ENCODE measurements at places on chromosomes 1 and 21.

DNA sequence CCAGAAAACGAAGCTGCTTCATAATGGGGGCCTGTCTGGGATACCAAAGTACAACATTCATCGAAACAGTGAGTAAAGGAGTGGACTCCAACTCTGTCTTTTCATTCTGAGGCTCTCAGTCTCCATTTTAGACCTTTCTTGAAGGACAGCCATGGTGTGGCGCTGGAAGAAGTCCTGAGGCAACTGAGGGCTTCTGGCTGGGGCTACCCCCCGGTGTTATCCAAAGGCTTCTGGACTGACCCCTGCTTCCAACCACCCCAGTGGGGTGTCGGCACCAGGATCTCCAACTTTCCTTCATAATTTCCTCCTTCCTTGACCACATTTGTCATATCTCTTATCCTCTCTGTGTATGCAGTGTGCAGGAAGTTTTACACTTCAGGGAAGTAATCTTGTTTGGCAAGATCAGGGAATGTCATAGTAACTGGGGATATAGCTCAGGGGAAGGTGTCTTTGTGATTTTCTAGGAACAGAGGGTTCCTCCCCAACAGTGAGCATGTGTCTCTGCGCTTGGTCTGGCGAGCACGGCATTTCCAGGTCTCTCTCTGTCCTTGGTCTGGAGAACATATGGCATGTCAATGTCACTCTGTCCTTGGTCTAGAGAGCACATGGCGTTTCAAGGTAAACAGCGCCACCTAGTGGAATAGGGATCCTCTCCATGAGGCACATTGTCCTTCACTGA is 19.4 kb upstream of the BSDC1 start:
- peak; percentile 36 for DNase-seq

DNA sequence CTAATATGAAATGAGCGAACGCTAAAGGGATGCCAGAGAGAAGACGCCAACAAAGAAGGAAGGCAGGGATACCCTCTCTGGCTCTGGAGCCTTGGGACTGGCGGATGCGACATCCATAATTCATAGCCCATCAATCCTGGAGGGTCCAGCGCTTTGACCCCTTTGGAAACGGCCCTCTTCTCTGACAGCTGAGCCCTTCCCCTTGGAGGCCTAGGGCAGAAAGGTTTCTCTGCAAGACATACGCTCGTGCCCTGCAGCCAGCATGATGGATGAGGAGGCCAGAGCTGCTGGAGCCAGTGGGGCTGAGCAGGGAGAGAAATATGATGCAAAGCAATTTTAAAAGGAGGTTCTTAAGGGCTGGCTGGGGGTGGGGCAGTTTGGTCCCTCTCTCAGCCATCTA is 22.2 kb downstream of the OPTC start:
- DNase-seq = no peak

- DNase-seq = no peak
These were observed 109.9 kb downstream of the EDEM3 start for GRCh38 chr1:184644771-184645170.

- no peak for DNase-seq
These were observed 20.7 kb upstream of the DNASE2B start for GRCh38 chr1:84377480-84378095.

GRCh38 chr21:36860736-36861594 is 105.5 kb downstream of the HLCS start:
- no peak for DNase-seq

- no peak for DNase-seq
These were observed 130.4 kb downstream of the LHX4 start for GRCh38 chr1:180360333-180361075.

GRCh38 chr1:151774256-151774922 is 11.1 kb upstream of the MRPL9 start:
- no peak for DNase-seq

DNA sequence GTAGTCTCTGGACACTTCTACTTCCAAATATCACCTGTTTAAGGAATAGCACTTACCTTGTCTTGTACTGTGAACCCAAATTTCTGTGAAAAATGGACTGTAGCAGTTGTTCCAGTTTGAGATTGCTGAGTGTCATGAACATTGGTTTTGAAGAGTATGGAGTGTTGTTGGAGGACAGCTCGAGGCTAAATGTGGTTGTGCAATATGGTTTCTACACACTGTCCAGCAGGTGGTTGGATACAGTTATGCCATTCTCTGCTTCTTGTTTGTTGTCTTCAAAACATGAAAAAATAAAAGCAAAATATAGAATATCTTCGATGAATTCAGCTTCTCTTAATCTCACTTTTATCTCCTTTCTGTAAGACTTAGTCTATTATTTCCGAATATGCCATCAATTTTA is 67.1 kb downstream of the DDR2 start:
- DNase-seq = no peak

GRCh38 chr1:64537942-64538341 is 68.0 kb downstream of the CACHD1 start:
- DNase-seq = no peak

- DNase-seq = no peak
These were observed 238.1 kb downstream of the LRRC40 start for GRCh38 chr1:69967245-69967766.

DNA sequence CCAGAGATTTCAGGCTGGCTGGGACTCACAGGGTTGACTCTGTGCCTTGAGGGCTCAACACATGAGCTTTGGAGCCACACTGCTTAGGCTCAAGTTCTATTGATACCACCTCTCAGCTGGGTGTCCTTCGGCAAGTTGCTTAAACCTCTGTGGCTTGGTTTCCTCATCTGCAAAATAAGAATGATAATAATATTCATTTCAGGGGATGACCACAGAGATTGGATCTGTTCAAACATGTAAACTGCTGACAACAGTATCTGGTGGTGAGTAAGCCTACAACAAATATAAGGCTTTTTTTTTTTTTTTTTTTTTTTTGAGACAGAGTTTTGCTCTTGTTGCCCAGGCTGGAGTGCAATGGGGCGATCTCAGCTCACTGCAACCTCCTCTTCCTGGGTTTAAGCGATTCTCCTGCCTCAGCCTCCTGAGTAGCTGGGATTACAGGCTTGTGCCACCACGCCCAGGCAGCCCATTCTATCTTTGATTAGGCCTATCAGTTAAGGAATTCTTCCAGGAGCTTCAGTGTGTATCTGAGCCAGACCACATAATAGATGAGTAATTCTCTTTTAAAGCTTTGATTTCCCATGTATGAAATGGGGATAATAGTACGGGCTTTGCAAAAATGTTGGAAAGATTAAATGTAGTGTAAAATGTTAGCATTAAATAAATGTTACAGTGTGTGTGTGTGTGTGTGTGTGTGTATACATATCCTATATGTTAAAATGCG is 437.6 kb downstream of the PRDM2 start:
- DNase-seq = no peak

DNA sequence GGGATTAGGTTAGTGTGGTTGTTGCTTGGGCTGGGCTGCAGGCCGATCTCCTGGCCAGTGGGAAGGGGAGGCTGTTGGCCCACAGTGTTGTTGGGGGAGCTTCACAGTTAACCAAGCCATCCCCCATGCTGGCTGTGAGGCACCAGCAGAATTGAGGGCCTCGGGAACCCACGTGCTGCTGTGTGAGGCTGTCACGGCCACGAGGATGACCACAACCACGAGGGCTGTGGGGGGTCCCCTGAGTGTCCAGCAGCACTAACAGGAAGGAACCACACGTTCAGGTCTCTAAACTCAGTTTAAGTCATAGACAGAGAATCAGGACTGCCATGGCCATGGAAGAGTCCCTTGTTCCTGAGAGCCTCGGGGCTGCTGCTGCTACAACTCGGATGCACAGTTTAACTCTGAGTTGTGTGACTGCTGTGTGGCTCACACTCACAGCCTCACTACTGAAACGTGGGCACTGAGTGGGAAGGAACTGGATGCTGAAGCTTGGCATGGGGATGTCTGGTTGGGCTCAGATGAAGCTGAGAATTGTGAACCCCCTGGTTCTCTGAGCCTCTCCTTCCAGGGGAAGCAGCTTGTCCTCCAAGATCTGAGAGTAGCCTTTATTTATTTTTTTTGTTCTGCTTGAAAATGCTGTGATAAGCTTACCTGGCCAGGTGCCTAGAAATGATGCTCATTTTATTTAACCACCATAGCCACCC is 4.8 kb upstream of the MMEL1 start:
- no peak for DNase-seq

GRCh38 chr1:28259252-28259933 is at the start of gene SESN2:
SESN2 (plus strand) TSS chr1:28259518; CDS start chr1:28259848, 330 bp downstream.
- peak; percentile 97 for DNase-seq

DNA sequence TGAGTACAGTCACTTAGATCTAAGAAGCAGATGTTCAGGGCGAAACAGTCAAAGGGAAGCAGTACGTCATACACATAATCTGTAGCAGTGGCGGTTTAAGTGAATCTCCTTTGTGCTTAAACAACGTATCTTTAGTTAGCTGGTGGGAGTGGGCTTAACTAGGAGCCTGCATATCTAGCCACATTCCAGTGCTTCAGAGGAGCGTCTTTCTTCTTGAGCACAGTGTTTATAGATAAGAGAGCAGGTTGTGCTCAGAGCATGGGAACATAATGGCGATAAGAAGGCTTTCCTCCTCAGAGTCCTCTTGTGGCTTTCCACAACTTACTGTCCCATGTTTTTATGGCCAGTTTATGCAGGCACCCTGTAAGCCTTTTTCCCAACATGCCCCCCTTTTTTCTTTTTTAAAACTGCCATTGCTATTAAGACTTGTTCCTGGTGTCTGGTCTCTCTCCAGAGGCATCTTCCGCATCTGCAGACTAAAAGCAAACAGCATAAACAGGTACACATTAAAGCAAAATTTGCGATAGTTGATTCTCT is 3.2 kb downstream of the DAP3 start:
- DNase-seq = no peak

GRCh38 chr1:66540434-66541032 is 6.6 kb downstream of the SGIP1 start:
- no peak for DNase-seq

- DNase-seq = no peak
These were observed 27.8 kb upstream of the ZNF281 start for GRCh38 chr1:200437556-200438203.

DNA sequence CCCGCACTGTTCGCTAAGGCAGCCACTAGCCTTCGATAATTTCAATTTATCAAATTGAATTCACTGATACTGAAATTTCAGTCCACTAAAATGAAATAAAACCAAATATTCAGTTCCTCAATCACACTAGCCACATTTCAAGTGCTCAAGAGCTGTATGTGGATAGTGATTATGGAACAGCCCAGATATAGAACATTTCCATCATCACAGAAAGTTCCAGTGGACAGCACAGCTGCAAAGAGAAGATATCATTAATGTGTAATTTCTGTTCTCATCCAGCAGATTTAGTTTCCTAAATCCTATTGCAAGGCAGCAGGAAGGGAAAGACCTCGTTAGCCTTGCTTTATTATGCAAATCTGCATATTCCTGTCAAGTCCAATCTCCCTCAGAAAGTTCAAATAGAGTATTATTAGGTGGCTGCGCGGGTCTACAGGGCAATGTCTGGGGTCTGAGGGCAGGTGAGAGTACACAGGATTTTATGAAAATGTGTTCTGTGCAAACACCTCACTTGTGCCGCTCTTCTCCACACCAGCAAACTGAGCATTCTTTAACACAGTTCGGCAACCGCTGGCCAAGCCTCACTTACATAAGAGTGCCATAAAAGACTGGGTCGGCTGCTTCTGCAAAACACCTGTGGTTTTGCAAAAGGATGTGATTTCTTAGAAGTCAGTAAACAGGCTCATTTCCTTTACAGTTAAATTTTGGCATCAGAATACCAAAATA is 22.4 kb downstream of the CAPZB start:
- DNase-seq = no peak

DNA sequence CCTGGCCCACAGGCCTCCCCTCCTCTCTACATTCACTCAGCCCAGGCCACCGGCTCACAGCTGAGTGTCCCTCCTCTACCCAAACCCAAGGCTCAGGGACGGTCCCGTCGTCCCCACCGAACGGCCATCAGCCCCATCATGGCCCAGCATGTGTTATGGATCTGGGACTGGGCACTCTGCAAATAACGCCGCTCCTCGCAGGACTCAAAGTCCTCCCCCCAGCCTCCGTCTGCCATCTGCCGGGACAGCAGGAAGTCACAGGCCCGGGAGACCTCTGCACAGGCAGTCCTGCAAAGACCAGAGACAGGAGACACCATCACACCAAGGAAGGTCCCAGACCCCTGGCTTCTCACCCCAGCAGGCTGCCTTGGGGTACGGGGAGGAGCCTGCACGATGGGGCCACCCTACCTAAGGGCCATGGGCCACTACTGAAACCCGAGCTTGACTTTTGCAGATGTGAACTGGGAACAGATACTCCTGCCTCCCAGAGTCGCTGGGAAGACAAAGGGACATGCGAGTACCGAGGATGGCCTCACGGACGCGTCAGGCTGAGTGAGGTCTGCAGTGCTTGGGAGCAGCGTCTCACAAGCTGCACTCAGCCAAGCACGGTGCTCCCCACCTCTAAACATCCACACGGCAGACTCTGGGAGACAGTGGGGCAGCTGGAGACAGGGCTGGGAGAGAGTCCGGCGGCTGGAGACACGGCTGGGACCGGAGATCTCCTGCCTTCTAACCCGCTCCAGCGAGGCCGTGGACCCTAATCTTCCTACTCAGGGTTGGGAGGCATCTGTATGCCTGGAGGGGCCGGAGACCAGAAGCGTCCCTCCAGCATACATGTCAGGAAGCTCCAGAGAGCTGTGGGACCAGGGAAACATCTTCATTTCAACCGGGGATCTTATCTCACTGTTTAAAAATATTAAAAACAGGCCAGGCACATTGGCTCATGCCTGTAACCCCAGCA is 10.4 kb upstream of the SPATC1L start:
- no peak for DNase-seq

- no peak for DNase-seq
These were observed 392.7 kb upstream of the LRRC7 start for GRCh38 chr1:69175053-69175452.
